ENCODE measurements at places on chromosomes 11 and 22.

DNA sequence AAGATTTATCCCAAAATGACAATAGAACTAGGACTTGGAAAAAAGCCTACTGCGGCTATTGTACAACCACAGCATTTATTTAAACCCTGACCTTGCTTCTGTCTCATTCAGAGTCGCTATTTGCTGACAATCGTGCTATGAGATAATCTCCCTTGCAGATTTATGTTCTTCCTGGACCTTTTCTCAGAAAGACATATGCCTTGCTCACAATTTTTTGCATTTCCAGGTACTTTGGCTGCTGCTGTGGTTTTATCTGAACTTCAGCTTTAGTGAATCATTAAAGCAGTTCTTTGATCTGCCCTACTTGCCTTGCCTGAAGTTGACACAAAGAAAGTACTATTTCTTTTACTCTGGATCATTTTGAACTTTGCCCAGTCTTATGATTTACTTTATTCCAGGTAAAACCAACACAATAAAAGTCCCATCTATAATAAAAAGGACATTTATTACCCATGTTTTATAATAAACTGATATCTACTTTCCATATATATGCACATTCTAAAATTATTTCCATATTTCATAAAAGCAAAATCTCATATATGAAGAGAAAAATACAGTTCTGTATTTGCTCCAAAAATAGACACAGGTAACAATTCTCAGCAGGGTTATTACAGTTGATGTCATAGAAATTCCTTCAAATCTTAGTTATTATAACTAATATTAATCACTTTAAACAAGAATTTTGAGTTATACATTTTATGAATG, 63.4 kb upstream of the CARD18 start:
- no peak for DNase-seq

GRCh38 chr11:119029340-119030028, 1.2 kb downstream of the SLC37A4 start:
- DNase-seq, result no peak

DNA sequence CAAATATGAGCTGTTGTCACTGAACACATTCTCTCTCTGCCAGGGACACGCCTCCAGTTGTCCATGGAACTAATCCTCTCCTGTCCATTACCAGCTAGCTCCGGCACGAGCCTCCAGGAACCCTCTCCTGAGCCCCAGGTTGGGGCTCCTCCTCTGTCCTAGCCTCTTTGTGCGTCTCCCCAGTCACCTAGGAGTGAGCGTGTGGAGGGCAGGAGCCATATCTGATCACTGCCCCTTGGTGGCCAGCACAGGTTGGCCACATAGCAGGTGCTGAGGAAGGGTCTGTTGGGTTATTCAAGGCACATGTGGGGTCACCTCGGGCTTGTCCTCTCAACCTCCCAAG, 2.5 kb downstream of the SYVN1 start:
- DNase-seq, result no peak

- no peak for DNase-seq
Measured at GRCh38 chr22:41459431-41459830, 9.1 kb downstream of the PHF5A start.

GRCh38 chr11:46499821-46500220, 94.0 kb downstream of the AMBRA1 start:
- no peak for DNase-seq

GRCh38 chr11:2716376-2717095, 16.7 kb upstream of the KCNQ1OT1 start:
- DNase-seq, result no peak

DNA sequence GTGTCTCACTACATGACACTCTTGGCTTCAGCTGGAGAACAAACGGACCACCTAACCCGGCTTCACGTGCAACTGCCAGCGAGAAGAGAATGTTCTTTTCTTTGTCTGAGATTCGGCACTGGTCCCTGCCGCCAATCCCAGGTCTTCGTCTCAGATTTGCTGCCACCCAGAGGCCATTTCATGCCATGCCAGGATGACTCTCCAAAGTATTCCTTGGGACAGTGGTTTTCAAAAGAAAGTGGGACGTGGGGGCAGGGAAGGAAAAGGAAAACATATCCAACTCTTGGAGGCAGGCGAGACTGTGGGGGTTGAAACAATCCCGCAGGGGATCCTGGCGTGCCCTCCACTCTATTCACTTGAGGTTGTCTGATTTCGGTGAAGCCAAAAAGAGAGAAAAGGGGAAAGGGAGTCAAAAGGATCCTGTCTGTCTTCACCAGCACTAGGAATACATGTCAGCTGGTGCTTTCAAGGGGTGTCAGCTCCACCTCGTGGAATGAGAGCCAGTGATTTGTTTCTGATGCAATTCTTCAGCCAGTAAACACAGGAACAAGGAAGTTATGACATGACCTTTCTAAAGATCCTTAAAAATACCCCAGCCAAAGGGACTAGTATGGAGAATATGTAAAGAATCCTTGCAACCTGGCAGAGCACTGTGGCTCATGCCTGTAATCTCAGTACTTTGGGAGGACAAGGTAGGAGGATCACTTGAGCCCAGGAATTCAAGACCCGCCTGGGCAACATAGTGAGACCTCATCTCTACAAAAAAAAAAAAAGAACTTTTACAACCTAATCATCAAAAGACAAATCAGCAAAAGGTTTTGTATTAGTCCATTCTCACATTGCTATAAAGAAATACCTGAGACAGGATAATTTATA, 41.0 kb upstream of the APLNR start:
- peak; percentile 83 for DNase-seq

Measured in SK-N-DZ (cell line).